Cerebellar nuclear complex (tissue), 1 donor: ENCODE measurements at places on chromosomes 3 and 15.

DNA sequence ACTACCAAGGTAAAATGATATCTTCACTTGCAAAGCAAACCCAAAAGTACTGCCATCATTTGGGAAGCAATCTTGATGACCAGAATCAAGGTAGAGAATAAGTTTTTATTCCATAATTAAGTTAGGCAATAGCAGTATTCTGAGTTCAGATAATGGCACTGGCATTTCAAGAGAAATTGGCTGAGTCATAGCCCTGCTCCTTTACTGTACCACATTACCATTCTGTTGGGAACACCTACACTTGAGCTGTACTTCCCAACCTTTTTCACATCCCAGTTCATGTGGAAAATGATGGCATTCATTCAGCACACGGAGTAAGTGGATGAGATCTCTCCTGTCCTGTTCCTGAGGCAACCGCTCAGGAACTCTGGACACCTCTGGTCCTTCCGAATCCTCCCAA is 311.6 kb upstream of the TPRG1 start:
- DNase-seq, result no peak

- no peak for DNase-seq
Observed at GRCh38 chr3:158104431-158104921, 1.7 kb downstream of the SHOX2 start.

DNA sequence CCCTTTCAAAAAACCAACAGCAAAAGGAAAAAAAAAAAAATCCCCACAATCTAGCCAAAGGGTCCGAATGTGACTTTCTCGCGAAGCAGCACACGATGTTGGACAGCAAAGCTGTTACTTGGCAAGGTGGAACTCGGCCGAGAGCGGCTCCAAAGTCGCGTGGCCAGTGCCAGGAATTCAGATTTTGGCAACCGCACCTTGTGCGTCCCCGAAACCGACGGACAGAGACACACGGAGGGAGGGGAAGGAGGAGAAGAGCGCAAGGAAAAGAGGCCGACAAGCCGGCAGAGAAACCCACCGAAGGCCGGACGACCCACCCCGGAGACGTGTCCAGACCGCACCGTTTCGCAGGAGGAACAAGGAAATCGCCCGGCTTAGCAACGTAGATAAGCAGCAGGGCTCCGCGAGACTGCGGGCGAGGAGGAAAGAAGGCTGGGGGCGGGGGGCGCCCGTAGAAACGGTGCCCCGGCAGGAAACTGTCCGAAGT is 517.3 kb downstream of the MECOM start:
- no peak for DNase-seq

- DNase-seq, result no peak
Observed at GRCh38 chr3:133835961-133836360, 30.3 kb downstream of the SRPRB start.

GRCh38 chr15:32872621-32873283 is 154.9 kb downstream of the GREM1 start:
- no peak for DNase-seq

DNA sequence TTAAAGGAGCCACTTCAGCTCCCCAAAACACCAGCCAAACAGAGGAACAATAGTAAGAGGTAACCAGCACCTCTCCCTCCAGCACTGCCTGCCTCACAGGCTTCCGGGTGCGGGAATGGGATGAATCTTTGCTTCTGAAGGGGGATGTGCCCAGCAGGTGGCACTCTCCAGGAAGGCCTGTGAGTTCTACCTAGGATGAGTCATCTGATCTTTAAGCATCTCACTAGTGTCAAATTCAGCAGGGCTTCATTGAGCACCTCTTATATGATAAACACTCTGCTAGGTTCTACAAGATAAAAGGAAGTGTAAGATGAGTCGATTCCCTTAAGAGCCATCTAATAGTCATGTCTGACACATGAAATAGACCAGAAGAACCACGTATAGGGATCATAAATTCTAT is 237.4 kb upstream of the UMPS start:
- no peak for DNase-seq
